ENCODE measurements at places on chromosomes 7 and 10.

DNA sequence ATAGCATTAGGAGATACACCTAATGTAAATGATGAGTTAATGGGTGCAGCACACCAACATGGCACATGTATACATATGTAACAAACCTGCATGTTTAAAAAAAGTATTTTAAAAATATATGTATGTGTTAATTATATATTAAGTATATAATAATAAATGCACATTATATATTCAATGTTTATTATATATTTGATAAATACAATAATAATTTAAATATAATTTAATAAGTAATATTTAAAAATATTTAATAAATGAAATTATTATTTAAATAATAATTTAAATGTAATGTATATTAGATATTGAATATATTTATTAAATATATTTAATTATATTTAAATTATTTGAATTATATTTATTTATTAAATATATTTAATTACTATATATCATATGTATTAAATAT lies 661.3 kb upstream of the COBL start:
- DNase-seq: no peak

GRCh38 chr7:1928645-1929348 lies 258.7 kb downstream of the ELFN1 start:
- DNase-seq: no peak

GRCh38 chr7:2633538-2634266 lies 1.9 kb downstream of the TTYH3 start:
- DNase-seq: no peak

DNA sequence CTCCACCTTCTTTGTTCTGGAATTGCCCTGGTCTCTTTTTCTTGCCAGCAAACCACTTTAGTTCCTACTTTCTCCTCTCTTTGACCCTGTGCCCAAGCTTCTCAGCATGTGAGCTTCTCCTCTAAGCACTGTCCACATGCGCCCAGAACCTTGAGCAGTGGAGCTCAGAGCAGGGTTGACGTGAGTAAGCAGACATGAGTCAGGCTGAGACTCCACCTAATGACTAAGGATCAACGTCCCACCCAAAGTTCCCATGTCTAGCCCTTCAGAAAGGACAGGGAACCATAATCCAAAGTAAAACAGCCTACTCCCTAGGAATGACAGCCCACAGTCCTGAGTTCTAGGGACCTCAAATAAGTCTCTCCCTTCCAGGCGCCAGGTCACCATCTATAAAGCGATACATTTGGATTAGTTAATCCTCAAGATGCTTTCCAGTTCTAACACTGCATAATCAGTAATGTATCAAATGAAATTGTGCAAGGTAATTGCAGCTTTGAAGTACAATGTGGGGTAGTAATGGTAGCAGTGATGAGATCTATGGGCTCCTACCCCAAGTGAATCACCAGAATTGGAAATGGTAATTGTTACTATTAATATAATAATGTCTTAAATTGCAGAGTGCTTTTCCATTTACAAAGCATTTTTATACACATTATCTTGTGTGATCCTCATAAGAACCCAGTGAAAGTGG lies 44.5 kb downstream of the KCNMA1 start:
- DNase-seq: no peak

DNA sequence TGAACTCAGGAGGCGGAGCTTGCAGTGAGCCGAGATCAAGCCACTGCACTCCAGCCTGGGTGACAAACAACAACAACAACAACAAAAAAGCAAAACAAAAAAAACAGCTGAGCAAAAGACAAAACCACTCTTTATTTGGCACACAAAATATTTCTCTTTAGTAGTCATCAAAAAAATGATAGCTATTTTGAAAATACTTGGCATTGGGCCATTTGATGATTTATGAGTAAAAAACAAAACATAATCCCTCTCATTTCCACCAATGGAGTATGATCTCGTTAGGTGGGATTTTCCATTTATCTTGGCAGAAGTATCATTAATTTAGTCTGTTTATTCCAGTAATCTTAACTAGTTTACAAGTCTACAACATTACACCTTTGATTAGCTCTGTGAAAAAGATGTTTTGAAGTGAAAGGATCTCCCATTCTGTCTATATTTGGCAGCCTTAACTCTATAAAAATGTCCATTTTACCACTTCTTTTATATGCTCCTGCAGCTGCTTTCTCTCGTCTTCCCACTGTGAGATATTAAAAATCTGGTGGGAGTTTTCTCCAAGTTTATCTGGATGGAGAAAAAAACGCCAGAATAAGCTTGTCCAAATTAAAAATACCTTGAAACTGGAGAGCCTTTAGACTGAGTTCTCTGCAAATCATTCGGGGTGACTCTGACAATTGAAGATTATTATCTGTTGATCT lies 58.8 kb upstream of the AGMO start:
- DNase-seq: no peak

- no peak for DNase-seq
These were observed 21.7 kb downstream of the LARP4B start for GRCh38 chr10:909831-910230.

- DNase-seq: no peak
These were observed 18.2 kb downstream of the CDK1 start for GRCh38 chr10:60796481-60796880.

DNA sequence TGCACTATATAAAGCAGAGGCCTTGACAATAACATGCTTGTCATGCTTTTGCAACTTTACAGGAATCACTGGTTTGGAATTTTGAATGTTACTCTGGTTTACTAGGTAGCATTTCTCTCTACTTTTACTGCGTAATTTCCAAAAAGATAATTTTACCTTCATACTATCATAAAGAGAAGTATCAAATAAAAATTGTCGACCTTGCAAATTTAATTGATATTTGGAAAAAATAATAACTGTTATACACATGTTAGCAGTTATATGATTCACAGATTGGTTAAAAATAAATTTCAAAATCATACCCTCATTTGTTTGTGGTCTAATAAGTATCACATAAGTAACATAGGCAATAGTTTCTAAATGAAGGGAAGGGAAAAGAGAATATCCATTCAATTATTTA lies 228.5 kb upstream of the CACNA2D1 start:
- no peak for DNase-seq

- no peak for DNase-seq
These were observed 60.2 kb downstream of the CALML3 start for GRCh38 chr10:5584895-5585516.
